Kidney (tissue), 22 donors: ENCODE measurements at places on chromosomes 11 and 22. TPM values are rescaled to one million over a fixed set of nuclear protein-coding genes. Genes with fewer than 3 reads are reported as not detected.

DNA sequence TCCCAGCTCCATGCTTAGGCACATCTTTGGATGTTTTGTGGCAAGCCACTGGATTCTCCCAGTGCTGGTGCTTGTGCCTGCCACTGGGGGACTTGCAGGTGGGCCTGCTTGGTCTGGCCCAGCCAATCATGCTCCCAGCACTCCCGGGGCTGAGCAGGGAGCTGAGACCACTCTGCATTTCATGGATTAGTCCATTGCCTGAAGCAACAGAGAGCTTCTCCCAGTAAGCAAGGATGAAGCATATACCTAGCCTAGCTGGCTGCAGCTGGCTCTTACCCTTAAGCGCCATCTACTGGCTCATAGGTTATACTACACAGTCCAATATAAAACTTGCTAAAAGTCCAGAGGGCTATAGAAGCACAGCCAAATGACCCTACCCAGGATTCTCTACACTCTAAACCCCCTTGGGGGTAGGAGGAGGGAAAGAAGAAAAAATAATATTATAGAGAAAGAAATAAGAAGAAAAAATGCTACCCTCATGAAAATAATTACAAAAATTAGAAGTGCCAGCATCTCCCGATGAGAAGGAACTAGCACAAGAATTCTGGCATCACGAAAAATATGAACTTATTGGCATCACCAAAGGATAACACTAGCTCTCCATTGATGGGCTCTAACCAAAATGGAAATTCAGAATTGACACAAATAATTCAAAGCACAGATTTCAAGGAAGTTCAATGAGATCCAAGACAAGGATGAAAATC is 275.3 kb downstream of the C11orf87 start:
- DNase-seq, result peak; percentile 25

USP2 gene
- total RNA-seq, result 30.4 TPM

- no peak for DNase-seq
Measured at GRCh38 chr11:38648604-38649003, 2050.6 kb upstream of the RAG2 start.

OR6T1 gene
- total RNA-seq, result not detected

OR8D4 gene
- not detected for total RNA-seq

- DNase-seq, result no peak
Measured at GRCh38 chr11:116104498-116105174, 600.4 kb upstream of the CADM1 start.

ENTHD1 gene
- total RNA-seq, result not detected

VSIG10L2 gene
- not detected for total RNA-seq

DNA sequence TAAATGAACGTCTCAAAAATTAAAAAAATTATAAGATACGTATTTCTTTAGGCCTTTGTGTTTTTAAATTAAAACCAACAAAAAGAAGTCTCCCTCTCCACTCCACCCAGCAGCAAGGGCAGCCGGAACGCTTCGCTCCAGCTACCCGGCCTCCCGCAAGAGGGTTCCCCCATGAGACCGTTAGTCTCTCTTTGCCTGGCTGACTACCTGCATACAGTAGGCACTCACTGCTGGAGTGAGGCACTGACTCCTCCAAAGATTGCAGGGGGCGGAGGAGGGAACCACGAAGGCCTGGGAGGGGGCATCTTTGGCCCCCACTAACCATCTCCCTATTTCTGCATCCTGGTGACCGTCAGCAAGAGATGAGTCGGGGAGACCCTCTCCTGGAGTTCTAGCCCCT is 10.1 kb downstream of the CBX6 start:
- no peak for DNase-seq

GRCh38 chr11:94639901-94640721 is 72.9 kb downstream of the PIWIL4 start:
- no peak for DNase-seq

GRCh38 chr11:63841554-63841953 is 2.6 kb downstream of the MARK2 start:
- peak; percentile 80 for DNase-seq

C1QTNF5 gene
- total RNA-seq, result 42.8 TPM

DNA sequence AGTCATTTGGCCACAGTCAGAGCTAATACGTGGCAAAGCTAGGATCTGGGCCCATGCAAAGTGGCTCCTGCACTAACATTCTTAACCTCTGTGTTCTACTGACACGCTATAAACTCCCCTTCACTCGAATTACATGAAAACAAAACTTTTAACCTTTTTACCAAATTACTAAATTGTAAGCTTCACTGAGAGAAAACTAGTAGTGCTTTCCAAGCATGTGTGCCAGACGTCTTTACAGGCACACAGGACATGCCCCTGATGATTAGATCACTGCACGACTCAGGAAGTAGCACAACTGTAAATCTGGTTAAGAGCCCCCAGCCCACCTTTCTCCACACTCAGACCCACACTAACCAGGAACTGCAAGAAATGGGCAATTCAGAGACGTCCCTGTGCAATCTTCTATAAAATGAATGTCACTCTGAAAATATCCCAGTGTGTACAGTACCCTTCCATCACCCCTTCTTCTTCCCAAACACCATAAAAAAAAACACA is 16.1 kb downstream of the PHF21A start:
- peak; percentile 23 for DNase-seq

GRCh38 chr11:11403763-11404725 is 51.0 kb upstream of the CSNK2A3 start:
- DNase-seq, result no peak

DNA sequence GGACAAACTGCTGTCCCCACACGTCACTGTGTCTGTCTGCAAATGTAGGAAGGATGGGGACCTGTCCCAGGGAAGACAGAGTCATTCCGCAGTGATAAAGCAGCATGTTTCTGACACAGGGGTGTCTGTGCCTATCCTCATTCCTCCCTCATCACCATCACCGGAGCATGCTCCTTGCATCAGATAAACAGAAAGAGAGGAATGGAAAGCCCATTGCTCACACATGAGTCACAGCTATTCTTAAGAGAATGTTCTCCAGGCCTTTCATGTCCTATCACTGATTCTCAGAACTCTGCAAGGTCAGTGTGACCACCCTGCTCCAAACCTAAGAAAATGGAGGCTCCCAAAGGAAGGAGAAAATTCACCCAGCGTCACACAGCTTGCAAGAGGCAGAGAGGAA is 38.9 kb downstream of the ZNF195 start:
- no peak for DNase-seq

MPST gene
- 44.4 TPM for total RNA-seq

CASP5 gene
- total RNA-seq, result 0.91 TPM

DNA sequence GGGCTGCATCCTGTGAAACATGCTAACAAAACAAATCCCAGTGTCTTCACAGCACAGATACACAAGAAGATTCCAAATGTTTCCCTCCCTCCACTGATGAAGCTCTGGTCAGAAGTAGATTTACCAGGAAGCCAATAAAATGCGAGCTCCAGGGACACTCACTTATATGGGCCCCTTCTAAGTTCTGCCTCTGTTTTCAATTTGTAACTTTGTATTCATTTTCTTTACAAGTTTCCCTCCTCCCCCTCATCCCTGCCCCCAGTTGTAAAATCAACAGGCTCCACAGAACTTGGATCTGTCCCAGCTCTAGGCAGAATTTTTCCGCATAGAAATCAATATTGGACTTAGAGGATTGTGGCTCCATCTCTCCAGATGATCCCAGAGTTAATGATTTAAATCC is 48.1 kb upstream of the ME3 start:
- DNase-seq, result no peak

GRCh38 chr11:63931045-63931444 is 7.8 kb upstream of the NAA40 start:
- DNase-seq, result no peak

LDHAL6A gene
- total RNA-seq, result not detected

OR51I1 gene
- total RNA-seq, result 0.35 TPM

OR5A2 gene
- not detected for total RNA-seq

DNA sequence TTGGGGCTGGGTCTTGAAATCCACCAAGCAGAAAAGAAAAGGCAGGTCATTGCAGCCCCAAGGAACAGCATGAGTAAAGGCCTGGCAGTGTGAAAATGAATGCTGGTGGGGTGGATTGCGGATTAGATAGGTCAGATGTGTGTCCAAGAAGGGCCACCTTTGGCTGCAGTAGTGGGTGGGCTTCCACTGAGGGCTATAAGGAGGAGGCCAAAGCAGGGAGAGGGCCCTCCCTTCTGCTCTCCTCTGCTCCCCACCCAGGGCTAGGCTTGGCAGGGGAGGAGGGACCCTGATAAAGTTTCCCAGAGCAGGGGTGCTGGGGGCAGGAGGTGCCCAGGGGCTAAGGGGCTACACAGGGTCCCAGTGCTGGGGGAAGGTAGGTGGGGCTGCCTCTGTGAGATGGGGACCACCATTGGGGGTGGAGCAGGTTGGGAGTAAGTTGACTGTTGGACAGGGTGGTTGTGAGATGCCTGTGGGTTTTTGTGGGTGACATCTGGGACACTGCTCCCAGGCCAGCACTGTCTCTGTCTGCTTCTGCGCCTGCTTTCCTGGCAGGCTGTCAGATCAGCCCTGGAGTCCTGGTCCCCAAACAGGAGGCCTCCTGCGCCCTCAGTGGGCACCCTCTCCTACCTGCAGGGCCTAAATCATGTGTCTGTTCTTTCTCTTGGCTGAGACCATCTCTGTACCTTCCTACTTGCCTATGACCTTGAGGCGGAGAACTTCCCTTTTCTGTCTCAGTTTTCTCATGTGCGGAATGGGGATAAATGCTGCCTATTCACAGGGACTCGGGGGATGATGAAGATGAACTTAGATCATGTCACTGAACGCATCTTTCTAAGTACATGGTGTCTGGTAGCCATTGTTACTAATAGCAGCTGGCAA is 1.9 kb downstream of the CAPN5 start:
- DNase-seq, result no peak

DNA sequence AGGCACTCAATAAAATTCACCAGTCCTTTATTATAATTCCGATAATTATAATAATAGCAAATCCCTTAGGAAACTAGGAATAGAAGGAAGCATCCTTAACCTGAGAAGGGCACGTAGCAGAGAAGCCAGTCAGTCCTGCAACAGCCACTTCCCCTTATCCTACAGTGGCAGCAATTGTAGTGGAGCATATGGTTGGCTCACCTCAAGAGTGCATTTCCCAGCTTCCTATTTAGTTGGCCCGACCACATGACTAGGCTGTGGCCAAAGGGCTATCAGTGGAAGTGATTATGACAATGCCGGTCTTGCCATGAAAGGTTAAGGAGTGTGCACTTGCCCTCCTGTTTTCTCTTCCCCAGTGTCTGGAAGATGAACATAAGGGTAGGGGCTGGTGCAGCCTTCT is 27.0 kb downstream of the TESMIN start:
- DNase-seq, result no peak

CSRP3 gene
- total RNA-seq, result not detected
